ENCODE measurements at places on chromosomes 12 and 14.
A peak's percentile ranks its signal among the peaks of the same experiment; 100 is the strongest.

DNA sequence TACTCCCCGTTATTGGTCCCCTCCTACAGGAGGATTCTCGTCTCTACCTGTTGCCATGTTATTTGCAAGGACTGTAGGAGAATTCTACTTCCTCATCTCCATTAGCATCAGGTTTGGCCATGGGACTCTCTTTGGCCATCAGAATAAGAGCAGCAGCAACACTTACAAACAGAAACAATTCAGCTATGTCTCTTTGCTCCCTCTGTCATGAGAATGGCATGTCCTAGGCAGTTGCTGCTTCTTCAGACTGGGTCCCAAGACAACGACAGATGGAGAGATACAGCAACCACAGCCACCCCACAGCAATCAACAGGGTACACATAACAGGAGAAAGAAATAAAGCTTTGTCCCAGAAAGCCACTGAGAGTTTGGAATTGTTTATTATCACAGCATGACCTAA, 19.7 kb downstream of the SLC41A2 start:
- no peak for DNase-seq

DNA sequence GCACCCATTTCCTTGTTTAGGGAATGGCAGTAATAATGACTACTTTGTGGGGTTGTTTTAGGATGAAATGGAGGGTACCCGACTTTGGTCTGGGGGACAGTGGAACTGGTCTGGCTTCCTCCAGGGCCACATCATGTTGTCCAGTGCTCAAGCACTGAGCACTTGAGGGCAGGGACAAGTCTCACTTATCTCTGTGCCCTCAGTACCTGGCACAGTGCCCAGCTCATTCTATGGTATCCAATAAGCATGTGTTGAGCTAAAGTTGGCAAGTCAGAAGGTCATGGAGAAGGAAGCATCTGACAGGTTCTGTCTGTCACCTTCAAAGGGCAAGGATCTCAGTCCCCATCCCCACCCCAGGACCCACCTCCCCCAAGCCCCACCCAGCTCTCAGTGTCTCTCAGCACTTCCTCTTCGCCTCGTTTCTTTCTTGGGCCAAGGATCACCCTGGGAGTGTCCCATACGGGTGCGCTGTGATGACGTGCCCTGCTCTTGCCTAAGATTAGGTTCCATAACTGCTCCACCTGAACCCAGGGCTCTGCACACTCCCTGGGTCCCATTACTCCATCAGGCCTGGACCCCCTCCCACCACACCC, 24.3 kb upstream of the TMEM106C start:
- no peak for DNase-seq

DNA sequence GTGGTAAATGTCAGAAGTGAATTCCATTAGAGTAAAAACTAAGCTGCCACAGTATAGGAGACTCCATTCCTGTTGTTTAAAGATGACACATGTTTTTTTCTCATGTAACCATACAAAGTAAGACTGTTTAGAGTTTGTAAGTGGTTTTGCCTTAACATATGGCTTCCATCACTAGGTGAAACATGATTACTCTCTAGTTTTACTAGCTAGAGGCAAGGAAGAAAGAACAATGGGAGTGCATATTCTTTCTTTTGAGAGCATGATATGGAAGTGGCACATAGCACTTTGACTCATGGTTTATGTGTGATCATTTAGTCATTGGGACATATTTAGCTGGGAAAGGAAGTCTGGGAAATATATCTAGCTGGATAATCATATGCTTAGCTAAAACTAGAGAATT, 7.7 kb downstream of the ATF7IP start:
- no peak for DNase-seq

DNA sequence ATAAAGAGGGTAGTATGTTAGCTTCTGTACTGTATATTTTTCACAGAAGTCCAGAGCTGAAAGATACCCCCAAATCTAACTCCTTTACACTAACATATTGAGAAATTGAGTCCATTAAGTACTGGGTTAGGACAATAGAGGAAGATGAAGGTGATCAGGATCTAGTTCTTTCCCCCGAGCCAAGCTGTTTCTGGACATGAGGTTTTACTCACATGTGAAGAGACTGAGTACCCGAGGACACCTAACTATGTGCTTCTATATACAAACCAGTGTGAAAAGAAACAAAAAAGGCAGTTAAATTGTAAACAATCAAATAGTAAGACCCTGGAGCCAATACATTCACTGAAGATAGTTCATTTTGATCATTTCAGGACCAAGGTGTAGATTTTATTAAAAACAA, 3.8 kb upstream of the TRHDE start:
- no peak for DNase-seq

GRCh38 chr14:24735984-24736630, 102.1 kb upstream of the GZMB start:
- DNase-seq: no peak

DNA sequence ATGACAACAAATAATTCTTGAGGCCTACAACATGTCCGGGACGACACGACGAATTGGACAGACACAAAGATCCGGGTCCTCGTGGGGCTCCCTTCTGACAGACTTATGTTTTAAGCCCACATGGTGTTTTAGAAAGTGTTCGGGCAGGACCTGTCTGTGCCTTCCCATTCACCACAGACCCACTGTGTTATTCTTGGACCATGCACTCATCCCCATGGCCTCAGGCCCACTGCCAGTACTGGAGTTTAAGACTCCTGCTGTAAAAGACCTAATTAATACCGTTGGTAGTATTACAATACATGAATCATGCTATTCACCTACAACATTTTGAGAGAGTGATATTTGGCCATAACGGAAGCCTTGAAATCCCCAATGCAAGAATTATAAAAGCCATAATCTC, 20.0 kb downstream of the SLC15A4 start:
- no peak for DNase-seq

GRCh38 chr14:99348816-99349614, 77.0 kb upstream of the BCL11B start:
- DNase-seq: no peak

DNA sequence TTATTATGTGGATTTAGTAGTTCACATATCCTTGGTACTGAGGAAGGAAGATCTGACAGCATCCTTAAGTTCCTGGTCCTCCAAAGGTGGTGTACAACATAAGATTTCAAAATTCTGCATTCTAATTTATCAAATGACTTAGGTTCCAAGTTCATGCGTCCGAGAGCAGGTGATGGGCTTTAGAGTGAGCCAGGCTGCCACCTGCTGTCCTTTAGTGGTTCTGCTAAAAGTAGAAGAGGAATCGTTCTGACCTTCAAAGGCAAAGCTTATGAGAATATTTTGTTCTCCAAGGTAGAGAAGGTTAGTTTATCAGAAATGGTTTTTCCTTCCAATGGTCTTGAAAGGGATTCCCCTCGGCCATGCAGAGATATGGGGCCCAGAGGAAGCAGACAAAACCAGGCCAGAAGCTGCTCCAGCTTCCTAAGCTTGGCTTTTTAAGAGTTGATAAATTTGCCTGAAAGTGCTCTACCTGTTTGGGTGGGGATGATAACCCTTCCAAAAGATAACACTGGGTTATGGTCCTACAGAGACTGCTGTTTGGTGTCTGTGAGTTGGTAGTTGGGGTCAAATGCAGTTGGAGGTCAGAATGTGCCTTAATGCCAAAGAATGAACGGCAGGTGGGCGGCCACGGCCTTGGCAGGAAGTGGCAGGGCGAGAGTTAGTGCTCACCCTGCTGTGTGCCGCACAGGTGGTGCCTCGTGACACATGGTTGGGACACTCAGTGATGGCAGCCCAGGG, 29.1 kb upstream of the LRTM2 start:
- peak; percentile 72 for DNase-seq

DNA sequence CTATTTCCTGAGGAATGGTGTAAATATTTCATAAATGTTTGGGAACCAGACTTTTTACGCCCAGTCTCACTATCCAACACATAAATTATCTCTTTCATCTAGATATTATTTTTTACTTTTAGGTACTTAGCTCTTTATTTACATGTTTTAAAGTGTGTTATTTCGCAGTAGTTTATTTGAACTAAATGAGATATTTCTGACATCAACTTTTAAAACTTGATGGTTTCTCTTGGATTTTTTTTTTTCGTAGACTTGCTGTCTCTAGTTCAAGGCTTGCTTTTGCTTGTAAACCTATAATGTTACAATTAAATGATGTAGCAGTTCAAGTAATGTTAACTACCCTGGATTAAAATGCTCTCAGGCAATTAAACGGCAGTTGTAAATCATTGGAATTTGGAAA, 241.7 kb upstream of the PDE3A start:
- no peak for DNase-seq

GRCh38 chr12:57031789-57032188, 15.5 kb upstream of the TAC3 start:
- DNase-seq: no peak

DNA sequence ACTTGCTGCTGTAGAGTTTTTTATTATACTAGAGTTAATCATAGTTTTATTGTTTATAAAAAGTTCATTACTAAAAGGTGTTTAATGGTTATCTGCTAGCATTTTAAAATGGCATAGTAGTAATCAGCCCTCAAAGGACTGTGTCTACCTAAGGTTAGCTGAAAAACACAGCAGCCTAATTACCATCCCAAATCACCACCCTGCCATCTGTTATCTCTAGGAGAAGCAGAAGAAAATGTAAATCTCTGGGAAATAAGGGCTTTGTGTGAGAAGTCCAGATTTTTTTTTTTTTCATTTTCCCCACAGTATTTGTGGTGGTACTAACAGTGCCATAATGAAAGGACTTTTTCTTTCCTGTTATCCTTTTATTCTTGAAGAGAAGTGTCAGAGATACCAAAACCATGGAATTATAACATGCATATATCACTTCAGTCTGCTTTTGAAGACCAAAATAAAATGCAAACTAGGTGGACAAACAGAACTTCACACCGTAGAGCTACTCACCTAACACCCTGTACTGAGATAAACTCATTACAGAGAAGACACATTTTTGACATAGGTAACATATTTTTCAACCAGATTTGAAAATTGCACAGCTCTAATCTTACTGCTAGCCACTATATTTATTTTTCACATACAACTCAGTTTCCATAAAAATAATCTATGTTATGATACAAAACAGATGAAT, 876.2 kb downstream of the C12orf50 start:
- DNase-seq: no peak

GRCh38 chr12:3099146-3099545, 22.0 kb downstream of the TSPAN9 start:
- DNase-seq: no peak

- no peak for DNase-seq
Observed at GRCh38 chr14:100067481-100067880, 2.3 kb downstream of the EVL start.

DNA sequence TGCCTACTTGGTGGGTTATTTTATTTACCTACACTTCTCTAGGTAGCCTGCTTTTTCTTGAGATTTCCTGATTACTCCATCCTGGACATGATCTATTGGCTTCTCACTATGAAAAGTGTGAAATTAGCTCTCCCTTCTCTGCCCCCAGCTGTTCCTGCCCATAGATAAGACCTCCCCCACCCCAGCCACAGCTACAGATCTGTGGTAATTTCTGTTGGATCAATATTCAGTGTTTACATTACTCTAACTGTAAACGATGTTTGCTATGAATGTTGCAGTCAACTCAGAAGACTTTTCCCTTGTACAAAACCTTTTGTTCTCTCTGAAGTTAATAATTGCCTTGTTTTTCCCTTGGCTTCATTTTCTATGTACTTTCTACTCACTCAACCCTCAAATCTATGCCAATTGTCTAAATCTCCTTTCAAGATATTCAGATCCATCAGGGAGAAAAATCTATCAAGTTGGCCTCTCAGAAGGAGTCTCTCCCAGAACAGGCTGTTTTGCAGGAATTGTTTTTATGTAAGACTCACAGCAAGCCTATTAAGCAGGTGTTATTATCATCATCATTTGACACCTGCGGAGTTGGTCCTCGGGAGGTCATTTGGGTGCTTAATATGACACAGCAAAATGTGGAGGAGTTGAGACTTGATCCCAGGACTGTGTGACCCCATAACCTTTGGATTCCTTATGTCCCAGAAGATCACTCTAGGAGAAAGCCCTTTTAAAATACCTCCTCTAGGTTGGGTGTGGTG, 227.4 kb downstream of the SUDS3 start:
- no peak for DNase-seq

- no peak for DNase-seq
Observed at GRCh38 chr14:21123429-21123828, 22.6 kb downstream of the TMEM253 start.

- DNase-seq: no peak
Observed at GRCh38 chr12:46921764-46922133, 96.0 kb upstream of the SLC38A4 start.

Data from activated CD4-positive, alpha-beta T cell treated with anti-CD3 and anti-CD28 coated beads for 4 hours (primary cell).